ENCODE measurements at places on chromosomes 7 and 10.
A peak's percentile ranks its signal among the peaks of the same experiment; 100 is the strongest.

- no peak for DNase-seq
Observed at GRCh38 chr7:103077318-103077717, 2.4 kb downstream of the ARMC10 start.

DNA sequence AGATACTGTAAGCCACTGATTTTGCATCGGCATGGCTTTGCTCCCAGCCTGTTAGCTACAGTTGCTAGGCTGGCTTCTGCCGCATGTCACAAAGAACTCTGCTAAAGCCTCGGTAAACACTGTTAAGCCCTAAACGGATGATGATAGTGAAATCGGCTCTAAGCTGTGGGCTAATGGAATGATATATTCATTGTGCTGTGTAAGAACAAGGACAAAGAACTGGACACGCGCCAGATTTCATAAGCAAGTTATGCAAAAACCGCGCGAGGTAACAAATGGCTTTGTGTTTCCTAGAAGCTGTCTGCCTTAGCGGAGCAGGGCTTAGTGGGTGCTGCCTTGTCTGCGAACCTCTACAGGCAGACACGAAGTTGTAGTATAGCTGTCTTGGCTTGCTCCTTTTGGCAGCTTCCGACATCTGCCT, 331.3 kb upstream of the COBL start:
- no peak for DNase-seq

- peak; percentile 16 for DNase-seq
Observed at GRCh38 chr10:93701866-93702209, 554 bp downstream of the FRA10AC1 start.

DNA sequence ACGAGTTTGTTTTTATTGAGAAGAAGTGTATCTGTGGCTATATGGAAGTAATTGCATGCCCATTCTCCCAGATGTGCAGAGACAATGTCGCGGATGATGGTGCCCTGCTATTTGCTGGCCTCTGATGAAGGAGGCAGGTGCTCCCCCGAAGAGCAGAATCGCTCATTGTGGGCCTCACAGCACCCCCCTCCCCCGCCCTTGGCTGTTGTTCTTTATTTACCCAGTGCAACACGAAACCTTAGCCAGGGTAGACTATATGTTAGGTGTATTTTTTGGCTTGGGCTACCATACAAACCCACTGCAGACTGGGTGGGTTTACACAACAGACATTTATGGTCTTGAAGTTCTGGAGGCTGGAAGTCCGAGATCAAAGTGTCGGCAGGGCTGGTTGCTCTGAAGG, 3.4 kb upstream of the ADCY1 start:
- DNase-seq, result no peak

DNA sequence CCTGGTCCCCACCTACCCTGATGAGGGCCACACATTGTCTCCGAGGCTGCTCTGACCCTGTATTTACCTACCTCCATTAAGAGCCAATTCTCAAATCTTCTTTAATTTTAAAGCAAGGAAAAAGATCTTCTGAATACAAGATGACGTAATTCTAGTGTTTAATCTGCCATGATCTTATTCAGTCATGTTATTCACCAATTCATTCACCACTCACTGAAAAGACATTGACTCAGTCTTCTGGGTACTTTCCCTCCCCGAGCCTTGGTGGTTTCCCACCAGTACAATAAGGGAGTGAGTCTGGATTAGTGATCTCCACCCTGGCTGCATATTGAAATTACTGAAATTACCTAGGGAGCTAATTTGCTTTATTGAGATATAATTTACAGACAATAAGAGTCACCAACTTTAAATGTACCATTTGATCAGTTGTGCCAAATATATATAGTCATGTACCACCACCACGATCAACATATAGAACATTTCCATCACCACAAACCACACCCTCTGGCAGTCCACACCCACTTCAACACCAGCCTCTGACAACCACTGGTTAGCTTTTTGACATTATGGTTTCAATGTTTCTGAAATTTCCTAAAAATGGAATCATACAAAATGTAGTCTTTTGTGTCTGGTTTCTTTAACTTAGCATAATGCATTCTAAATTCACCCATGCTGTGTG, 117.5 kb upstream of the UNC5B start:
- DNase-seq, result no peak

DNA sequence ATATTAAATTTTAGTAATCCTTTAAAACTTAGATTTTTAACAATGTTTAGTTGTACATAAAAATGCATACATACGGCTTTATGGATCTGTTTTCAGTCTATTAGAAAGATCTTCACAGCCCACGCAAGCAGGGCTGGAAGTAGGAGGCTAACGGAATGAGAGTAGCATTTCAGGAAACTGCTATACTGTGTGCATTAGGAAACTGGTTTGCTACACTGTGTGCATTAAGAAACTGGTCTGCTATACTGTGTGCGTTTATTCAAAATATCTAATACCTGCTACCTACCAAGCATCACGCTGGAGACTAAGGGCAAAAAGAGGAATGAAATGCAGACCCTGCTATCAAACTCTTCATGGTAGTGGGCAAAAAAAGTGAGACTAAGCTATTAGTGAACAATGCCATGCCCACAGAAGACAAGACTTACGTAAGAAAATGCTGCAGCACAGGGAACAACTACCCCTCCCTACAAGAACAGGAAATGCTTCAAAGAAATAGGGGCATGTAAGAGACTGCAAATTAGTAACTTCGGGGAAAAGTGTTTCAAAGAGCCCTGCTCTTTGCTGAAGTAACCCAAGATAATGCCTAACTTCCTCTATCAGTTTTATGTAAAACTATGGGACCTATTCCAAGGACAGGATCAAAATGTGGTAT, 11.3 kb downstream of the RAB11FIP2 start:
- DNase-seq, result no peak

- peak; percentile 80 for DNase-seq
Observed at GRCh38 chr10:72248468-72249151, 25.1 kb upstream of the DDIT4 start.

- no peak for DNase-seq
Observed at GRCh38 chr10:130400890-130401289, 264.7 kb downstream of the GLRX3 start.

DNA sequence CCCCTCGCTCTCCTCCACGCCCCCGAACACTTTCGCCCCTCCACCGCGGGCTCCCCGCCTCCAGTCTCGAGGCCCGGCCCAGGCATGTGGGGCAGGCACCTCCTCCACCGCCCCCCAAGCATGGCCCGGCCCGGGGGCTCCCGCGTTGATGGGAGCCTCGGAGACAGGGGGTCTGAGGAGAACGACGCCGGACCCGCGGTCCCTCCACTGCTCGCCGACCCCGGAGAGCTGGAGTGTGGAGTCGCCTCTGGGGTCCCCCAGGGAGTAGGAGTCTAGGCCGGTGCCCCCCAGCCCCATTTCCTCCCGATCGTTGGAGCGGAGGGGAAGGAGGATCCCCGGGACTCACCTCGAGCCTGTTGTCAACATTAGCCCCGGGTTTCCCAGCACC, 206 bp downstream of the UPF2 start:
- peak; percentile 47 for DNase-seq

DNA sequence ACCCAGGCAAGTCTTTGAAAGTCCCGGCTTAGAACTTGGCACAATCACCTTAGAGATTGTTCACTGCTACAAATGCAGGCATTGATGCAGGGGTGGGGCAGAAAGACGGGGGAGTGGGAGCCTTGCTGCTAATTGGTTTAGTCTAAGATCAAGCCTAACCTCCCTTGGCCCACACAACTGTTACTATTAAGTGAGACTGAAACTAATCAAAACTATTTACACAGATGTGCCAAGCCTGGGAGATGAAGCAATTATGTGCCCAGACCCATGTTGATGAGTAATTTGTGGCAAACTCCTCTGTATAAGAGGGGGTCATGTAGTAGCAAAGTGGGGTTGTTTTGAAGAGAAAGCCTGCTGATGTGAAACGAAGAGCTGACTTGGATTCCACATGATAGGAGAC, 178.2 kb upstream of the ITGB1 start:
- DNase-seq, result peak; percentile 69

- no peak for DNase-seq
Observed at GRCh38 chr7:83410989-83411591, 237.8 kb downstream of the SEMA3E start.

All from CD4-positive, alpha-beta T cell treated with Interleukin-12 subunit alpha and Interleukin-12 subunit beta, for 1 hour (primary cell).